ENCODE measurements at places on chromosomes 3 and 15. TPM values are rescaled to one million over a fixed set of nuclear protein-coding genes. Genes with fewer than 3 reads are reported as not detected.

SNTN gene
- total RNA-seq, result not detected

DNA sequence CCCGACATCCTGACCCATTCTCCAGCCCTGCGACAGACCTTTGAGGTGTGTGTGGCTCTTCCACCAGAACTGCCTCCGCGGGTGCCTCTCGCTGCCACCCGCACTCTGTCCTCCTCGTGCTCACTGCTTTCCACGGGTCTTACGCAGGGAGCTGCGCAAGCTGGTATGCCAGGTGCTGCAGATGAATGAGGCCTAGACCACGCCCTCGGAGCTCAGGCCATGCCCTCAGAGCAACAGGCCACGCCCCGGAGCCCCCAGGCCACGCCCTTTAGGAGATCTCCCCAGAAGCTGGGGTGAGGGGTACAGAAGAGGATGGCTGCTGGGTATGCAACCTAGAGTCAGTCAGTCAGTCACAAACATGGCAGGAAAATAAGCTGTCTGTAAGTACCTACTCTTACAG lies 300.3 kb downstream of the GABRG3 start:
- no peaks in the 10 kb centered on the region for H3K36me3 ChIP-seq
- no peak for DNase-seq
- H3K4me1 ChIP-seq, result no peaks in the 10 kb centered on the region
- H3K27me3 ChIP-seq, result no peaks in the 10 kb centered on the region
- H3K4me3 ChIP-seq, result no peak overlapping the region

DNA sequence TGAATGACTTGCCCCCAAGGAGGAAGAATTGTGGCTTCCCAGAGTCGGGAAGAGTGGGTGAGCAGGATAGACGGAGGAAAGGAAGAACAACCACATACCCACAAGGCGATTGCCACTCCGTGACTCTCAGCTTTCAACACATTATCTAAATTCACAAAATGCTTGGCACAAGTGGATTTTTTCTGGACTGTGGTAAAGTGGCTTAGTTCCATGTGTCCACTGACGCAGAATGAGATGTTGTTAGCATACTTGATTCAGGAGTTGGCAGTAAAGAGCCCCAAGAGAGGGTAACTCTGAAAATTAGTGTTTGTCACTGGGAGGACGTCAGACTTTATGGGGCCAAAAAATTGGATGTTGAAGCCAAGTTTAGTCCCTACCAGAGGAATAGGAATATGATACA lies 198.8 kb upstream of the CTNNB1 start:
- no peak overlapping the region for H3K27ac ChIP-seq
- peaks cover 17% of the 10 kb centered on the region for H3K4me1 ChIP-seq

DNA sequence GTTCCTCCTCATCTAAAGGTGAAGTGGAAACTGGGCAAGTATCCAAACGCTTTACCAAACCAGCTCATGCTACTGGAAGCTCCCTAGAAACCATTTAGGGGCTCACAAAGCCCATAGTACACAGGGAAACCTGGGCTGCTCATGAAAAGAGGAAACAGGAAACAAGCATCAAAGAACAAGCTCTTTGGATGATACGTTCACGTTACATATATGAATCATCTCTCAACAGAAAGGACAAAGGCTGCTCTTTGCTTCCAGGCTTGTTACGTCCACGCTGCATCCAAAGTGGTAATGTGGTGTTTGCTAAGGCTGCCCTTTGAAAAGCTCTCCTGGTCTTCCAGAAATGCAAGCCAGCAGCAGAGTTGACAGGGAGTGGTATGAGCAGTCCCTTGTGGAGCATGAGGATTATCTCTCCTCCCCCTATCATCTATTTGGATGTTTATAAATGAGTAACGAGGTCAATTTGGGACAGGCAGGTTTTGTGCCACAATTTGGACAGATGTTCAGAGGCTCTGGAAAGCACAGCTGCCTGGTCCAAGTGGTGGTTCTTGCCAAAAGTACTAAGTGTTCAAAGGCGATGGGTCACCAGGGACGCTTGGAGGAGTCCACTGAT lies 98.0 kb upstream of the RORA start:
- peaks cover 3% of the 10 kb centered on the region for H3K4me1 ChIP-seq
- H3K4me3 ChIP-seq, result no peak overlapping the region
- no peak for DNase-seq
- H3K36me3 ChIP-seq, result no peaks in the 10 kb centered on the region
- H3K27me3 ChIP-seq, result no peaks in the 10 kb centered on the region
- H3K27ac ChIP-seq, result no peak overlapping the region

GRCh38 chr15:72319985-72320671 lies at the start of gene CELF6:
Gene CELF6, minus strand, starts transcription at chr15:72320157. Its CDS starts 283 bp downstream, at chr15:72319874.
- H3K27ac ChIP-seq, result peak within 1 kb of the TSS; percentile 74
- peak within 1 kb of the TSS; percentile 89 for H3K4me3 ChIP-seq
- peaks cover 11% of the 10 kb centered on the region for H3K4me1 ChIP-seq
- peaks cover 9% of the 10 kb centered on the region for H3K36me3 ChIP-seq
- peak; percentile 76 for DNase-seq

- no peaks in the 10 kb centered on the region for H3K4me1 ChIP-seq
- peaks cover 4% of the 10 kb centered on the region for H3K27me3 ChIP-seq
- H3K4me3 ChIP-seq, result no peak overlapping the region
- no peak overlapping the region for H3K27ac ChIP-seq
- H3K36me3 ChIP-seq, result no peaks in the 10 kb centered on the region
Measured at GRCh38 chr15:65990298-65990981, 121.1 kb downstream of the RAB11A start.

All from endothelial cell (in vitro differentiated cells).